Gastroesophageal sphincter (tissue), 4 donors: ENCODE measurements at places on chromosomes 7 and 10. TPM values are rescaled to one million over a fixed set of nuclear protein-coding genes. Genes with fewer than 3 reads are reported as not detected.
A peak's percentile ranks its signal among the peaks of the same experiment; 100 is the strongest.

The SPDYE6 gene
- total RNA-seq = not detected

DNA sequence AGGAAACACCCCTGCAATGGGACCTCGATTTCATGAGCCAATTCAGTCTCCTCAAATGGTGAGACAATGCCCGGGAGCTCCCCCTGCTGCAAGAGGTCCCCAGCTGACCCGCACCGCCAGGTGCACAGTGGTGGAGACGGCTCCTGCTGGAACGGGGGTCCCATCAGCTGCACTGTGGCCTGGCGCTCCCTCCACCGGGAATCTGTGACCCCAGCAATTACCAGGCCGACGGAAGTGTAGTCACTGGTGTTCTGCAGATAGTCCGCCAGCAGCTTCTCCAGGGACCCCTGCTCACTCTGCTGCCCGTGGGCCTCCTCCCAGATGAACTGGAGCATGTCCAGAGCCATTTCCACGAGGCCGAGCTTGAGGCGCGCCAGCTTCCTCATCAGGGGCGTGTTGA lies 64.9 kb upstream of the NKX6-2 start:
- ATAC-seq = no peak

DNA sequence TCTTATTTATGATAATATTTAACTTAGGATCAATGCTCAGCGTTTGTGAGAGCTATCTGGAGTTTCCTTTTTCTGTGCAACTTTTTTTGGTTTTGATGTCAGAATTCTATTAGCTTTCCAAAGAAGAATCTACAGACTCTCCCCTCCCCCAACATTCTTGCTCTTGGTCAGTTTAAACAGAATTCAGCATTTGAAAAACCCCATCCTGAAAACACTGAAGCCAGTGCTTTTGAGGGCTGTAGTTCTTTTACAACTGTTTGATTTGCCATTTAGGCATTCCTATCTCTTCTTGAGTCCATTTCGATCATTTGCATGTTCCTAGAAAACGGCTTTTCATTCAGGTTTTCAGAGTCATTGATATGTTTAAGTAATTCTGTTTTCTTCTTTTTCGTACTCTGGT lies 15.6 kb upstream of the CXCL12 start:
- no peak for ATAC-seq

The FAM25G gene
- total RNA-seq = not detected

- no peak for ATAC-seq
Observed at GRCh38 chr7:71334541-71334940, 202.6 kb downstream of the GALNT17 start.

GRCh38 chr10:72525277-72525676 lies 100.6 kb downstream of the MICU1 start:
- no peak for ATAC-seq

DNA sequence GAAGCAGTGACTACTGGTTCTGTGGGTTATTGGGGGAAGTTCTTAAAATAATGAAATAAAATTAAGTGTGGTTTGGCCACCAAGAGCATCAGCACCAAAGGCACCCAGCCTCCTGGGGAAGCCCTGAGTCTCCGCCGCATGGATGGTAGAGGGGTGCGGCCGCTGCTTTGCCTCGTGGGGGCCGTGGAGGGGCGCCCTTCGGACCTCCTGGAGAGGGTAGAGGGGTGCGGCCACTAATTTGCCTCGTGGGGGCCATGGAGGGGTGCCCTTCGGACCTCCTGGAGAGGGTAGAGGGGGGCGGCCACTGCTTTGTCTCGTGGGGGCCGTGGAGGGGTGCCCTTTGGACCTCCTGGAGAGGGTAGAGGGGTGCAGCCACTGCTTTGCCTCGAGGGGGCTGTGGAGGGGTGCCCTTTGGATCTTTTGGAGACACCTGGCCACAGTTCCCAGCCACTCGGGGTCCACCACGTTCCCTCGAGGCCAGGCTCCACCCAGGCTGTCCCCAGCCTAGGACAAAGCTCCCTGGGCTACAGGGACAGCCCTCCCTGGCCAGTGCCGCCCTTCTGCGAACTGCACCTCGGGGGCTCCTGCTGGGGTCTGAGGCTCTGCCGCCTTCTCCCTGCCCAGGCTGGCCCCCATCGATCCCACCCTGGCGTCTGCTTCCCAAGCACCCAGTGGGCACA lies 535.1 kb downstream of the PTPRN2 start:
- ATAC-seq = no peak

DNA sequence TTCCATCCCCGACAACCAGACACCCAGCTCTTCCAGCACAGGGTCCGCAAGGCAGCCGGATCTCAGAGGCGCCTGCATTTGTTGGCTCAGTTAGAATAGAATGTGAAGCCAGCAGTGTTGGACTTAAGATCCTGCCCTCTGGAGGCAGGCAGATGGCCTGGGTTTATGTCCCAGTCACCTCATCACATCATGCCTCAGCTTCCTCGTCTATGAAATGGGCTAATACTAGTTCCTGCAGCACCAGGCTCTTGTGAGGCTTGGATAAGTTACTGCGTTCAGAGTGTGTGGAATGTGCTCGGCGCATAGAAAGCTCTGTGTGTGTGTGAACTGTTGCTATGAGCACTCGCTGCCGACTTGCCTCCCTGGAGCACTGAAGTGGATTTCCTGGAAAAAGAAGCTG lies 202.5 kb upstream of the GPR26 start:
- no peak for ATAC-seq

DNA sequence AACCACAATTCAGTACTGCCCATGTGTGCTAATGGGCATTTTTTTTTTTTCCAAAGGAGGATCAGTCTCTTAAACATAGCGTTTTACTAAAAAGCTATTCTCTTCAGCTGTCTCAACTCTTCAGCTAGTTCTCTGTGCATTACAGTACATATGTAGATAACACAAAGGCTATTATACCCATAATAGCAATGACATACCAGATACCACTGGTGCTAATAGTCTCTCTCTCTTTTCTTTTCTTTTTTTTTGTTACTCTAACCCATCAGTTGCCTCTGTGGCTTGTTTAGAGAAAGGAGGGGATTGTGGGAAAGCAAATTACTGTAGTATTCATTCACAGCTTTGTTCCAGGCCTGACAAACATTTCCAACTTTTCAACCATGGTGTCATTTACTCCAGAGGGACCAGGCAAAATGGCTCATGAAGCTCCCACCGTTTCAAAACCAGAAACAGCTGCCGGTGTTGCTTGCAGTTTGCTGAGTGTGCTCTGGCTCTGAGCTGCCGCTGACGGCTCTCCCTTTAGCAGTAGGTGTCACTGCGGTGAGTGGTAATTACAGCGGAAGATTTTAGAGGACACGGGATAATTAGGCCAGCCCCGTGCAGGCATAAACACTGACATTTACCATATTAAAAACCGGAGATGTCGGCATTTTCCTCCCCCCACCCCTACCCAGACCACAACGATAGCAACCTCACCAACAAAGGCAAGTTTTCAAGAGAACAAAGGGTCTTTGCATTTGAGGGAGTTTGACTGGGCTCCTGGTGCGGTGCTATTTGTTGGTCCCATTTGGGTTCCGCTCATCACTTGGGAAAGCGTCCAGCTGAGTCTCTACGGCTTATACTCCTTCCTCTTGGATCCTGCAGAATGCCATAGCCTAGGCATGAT lies 1005.5 kb downstream of the KCNMA1 start:
- ATAC-seq = no peak

GRCh38 chr10:70090013-70090412 lies 37.4 kb downstream of the MACROH2A2 start:
- ATAC-seq = no peak

- no peak for ATAC-seq
Observed at GRCh38 chr10:11234857-11235531, 217.3 kb downstream of the CELF2 start.

GRCh38 chr7:123637203-123637602 lies 18.5 kb upstream of the LMOD2 start:
- ATAC-seq = no peak

The GNAT3 gene
- total RNA-seq = not detected

DNA sequence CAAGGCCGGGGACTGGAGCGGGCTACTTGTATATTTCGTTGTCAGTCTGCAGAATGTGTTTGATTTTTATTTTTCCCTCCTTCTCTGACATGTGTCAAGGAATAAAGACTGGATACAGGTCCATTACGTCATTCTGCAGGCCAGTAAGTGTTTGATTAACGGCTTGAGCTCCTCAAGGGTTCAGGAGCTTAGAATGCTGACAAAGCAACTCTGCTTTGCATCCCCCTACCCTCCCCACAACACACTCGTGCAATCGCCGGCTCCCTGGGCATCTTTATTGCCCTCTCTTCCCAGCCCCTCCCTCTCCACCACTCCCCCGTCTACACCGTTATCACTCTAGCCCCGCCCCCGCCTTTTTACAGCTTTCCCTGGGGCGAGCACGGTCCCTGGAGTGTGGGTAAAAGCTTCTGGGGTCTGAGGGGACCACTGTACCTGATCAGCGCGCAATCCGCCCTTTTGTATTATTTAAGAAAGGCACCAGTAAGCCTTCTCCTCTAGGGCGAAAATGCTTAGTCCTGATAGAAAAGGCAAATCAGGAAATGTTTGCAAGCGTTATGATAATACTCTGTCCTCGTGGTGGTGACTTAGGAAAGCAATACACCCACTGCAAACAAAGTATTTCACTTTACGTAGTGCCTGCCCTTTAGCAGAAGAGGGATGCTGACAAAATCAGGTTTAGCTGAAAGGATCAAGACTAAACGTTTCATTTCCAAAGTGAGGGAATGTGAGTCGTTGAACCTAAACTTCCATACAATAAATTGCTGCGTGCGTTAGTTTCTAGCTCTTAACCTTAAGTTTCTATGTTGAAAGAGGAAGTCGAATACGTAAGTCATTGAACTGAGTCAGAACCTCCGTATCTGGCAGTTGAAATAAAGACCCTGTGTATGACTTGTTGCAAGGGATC lies 1.4 kb upstream of the CREB5 start:
- no peak for ATAC-seq

GRCh38 chr7:115477193-115477651 lies 553.3 kb downstream of the TFEC start:
- peak; percentile 46 for ATAC-seq

- no peak for ATAC-seq
Observed at GRCh38 chr7:18278316-18278715, 217.2 kb upstream of the HDAC9 start.

DNA sequence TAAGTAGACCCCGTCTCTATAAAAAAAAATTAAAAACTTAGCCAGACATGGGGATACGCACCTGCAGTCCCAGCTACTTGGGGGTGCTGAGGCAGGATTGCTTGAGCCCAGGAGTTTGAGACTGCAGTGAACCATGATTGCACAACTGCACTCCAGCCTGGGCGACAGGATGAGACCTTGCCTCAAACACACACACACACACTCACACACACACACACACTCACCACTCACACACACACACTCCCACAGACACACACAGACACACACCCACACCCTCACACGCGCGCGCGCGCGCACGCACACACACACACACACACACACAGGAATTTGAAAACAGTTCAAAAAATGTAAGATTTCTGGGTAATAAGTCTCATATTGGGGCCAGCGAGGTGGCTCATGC lies 8.7 kb upstream of the GRIFIN start:
- ATAC-seq = no peak

The SUN3 gene
- total RNA-seq = not detected

- ATAC-seq = no peak
Observed at GRCh38 chr10:70479626-70480238, 1.2 kb downstream of the PALD1 start.

DNA sequence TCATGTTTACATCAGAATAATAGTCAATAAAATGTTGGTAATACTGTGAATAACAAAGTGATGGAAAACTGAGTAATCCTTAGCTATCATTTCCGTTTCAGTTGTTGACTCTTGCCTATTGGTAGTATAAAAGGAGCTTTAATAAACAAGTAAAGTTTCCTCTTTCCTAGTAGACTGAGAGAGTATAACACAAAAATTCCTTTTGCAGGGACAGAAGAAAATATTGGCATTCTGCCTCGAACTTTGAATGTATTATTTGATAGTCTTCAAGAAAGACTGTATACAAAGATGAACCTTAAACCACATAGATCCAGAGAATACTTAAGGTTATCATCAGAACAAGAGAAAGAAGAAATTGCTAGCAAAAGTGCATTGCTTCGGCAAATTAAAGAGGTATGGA lies 9.4 kb downstream of the KIF20B start:
- ATAC-seq = no peak

The MKI67 gene
- 1.9 TPM for total RNA-seq

- no peak for ATAC-seq
Observed at GRCh38 chr7:151405588-151405987, 4.2 kb downstream of the WDR86 start.

GRCh38 chr10:131260452-131261211 lies 50.9 kb downstream of the TCERG1L start:
- ATAC-seq = no peak

The AMZ1 gene
- 0.50 TPM for total RNA-seq

GRCh38 chr10:6701289-6701688 lies 121.2 kb upstream of the PRKCQ start:
- no peak for ATAC-seq

DNA sequence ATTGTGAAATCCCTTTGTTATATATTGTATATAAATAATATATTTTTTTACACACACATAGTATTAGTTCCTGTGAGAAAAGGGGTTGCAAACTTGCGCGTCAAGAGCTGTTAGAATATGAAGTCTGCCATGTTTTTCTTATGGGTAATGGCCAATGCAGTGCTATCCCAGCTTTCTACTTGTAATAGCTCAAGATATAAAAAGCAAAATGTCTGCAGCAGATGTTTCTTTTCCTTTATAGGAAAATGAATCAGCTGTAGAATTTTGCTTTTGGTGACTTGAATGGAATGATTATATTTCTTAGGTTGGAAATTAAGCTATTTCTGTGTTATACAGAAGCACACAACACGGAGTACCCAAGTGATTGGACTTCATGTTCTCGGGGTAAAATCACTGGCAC lies 53.3 kb upstream of the TMEM236 start:
- no peak for ATAC-seq

GRCh38 chr7:27046854-27047549 lies 48.8 kb downstream of the HOXA1 start:
- no peak for ATAC-seq

The HECTD2 gene
- 20.6 TPM for total RNA-seq

DNA sequence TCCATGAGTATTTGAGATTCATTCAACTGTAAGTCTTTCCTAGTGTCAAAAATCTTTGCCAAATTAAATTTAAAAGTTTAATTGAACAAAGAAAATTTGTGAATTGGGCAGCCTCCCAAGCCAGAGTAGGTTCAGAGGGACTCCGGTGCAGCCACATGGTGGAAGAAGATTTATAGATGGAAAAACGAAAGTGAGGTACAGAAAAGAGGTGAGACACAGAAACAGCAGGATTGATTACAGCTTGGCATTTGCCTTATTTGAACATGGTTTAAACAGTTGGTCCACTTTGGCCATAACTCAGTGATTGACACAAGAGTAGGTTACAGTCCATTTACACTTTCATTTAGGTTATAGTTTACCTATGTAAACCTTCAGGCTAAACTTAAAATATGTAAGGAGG lies 465.8 kb downstream of the ARL4A start:
- no peak for ATAC-seq

The GOLGA7B gene
- 0.15 TPM for total RNA-seq
